ENCODE measurements at places on chromosomes 2 and 18.

DNA sequence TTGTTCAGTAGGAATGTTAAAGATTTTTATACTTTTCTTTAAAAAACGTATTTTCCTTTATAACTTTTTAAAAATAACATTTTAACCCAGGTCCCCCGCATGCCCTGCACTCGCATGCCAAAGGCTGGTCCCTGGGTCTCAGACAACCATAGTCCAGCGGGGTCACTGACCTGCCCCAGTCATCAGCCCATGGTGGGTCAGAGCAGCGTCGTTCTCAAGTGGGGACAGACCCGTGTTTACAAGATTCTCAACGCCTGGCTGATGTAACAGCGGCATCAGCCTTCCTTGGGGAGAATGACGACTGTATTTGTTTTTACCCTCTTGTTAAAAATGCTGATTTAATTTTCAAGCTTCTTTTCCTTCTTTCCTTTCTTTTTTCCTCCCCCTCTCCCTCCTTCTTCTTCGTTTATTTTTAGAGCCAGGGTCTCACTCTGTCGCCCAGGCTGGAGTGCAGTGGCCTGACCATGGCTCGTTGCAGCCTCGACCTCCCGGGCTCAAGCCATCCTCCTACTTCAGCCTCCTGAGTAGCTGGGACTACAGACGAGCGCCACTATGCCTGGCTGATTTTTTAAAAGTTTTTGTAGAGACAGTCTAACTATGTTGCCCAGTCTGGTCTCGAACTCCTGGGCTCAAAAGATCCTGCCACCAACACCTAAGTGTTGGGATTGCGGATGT is 1.0 kb upstream of the EFHD1 start:
- DNase-seq = no peak

DNA sequence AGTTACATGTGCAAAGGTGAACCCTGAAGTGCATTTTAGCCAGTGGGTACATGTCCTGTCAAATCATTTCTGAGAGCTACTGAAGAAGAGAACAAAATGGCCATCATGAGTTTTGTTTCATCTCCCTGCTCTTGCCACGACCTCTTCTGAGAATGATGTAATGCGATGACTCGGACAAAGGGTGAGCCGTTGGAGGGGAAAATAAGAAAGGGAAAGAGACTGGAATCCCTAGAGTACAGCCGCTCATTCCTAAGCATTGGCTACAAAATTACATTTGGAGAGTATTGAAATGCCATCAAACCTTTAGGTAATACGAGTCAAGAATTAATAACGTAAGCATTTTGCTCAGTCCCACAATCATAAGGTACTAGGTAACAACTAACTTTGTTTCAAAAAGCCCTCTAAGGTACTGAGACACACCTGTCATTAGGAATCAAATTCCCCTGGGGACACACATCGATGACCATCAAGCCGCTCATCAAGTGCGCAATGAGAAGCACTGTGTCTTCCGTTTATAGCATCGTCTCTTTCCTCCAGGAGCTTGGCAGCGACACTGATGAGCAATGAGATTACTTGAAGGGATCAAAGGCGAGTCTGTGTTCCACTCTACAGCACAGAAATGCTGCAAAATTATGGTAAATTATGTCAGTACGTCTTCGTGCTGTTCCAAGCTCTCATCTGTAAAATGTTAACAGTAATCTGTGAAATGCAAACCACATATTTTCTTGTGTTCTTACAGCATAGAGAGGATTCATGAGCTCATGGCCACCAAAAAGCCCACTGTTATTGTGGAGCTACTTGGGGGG is 97.3 kb upstream of the PIEZO2 start:
- DNase-seq = no peak

GRCh38 chr2:62999905-63000304 is 50.7 kb upstream of the OTX1 start:
- DNase-seq = no peak

DNA sequence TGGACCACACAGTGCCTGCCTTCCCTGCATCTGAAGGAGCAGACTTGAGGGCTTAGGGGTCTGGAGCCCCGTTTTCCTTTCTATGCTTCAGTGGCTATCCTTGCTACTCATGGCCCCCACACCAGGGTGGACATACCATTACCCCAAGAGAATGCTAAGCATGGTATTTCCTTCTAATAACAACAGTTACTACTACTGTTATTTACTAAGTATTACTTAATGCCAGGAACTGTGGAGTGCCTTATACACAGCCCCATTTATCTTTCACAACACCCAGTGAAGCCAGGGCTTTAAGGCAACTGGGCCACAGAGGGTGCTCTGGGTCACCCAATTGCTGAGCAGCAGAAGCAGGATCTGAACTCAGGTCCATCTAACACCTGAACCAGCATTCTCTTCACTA is 5.8 kb upstream of the PAX8 start:
- no peak for DNase-seq

GRCh38 chr18:74945774-74946545 is 263.0 kb downstream of the PTGR3 start:
- no peak for DNase-seq

DNA sequence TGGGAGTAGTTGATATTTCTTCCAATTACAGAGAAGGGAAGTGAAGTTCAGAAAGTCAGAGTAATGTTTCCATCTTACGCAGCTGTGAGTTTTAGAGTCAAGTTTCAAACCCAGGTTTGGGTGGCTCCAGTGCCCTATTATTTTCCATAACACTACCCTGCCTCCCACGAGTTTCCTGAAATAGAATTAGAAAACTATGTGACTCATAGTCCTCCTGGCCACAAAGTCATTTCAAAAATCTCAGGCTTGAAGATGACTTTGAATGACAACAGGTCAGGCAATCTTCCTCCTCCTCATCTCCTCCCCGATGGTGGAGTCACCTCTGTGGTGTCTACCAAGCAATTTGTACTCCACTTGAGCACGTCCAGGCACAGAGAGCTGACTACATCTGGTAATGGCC is 212.3 kb upstream of the TRIB2 start:
- no peak for DNase-seq

GRCh38 chr2:21916934-21917522 is 793.3 kb downstream of the TDRD15 start:
- DNase-seq = no peak

- no peak for DNase-seq
Measured at GRCh38 chr2:207937823-207938222, 87.5 kb downstream of the PLEKHM3 start.

GRCh38 chr2:145638675-145639074 is 1118.8 kb upstream of the ZEB2 start:
- no peak for DNase-seq
